ENCODE measurements at places on chromosomes 5 and 9.

GRCh38 chr9:107875571-107875980, 386.0 kb upstream of the KLF4 start:
- no peak for DNase-seq

DNA sequence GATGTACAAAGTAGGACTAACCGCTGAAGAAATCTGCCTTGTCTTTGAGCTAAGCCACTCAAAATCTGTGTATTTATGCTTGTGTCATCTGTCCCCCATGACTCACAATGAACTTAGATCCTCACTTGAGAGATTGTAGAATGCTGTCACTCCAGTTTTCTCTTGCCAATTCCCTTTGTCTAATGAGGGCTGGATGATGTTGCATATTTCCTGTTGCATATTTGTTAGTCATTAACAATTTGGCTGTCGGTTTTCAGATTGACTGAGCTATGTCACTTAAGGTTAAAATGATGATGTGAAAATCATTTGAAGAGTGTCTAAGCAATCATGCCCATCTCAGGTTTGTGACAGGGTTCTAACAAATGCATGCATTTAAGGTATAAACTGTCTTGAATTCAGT, 481.7 kb downstream of the CDH10 start:
- no peak for DNase-seq

- DNase-seq, result no peak
Observed at GRCh38 chr9:112629671-112630485, 88.0 kb downstream of the INIP start.

GRCh38 chr5:36045895-36046294, 20.8 kb downstream of the UGT3A2 start:
- no peak for DNase-seq

DNA sequence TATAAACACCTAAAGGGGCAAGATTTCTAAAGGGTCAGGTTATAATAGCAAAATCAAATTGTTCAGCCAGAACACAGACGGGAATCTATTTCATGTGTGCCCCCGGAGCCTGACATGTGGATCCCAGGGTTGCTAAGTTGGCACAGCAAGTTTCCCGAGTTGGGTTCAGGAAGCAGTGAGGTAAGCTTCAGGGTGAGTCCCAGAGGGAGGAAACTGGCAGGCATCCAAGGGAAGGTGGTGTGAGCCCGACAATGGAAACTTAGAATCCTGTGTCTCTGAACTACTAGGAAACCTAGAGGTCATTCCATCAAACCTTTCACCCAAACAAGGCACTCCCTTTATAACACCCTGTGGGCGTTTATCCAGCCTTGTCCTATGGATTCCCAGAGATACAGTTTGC, 98.4 kb downstream of the ADRB2 start:
- no peak for DNase-seq

DNA sequence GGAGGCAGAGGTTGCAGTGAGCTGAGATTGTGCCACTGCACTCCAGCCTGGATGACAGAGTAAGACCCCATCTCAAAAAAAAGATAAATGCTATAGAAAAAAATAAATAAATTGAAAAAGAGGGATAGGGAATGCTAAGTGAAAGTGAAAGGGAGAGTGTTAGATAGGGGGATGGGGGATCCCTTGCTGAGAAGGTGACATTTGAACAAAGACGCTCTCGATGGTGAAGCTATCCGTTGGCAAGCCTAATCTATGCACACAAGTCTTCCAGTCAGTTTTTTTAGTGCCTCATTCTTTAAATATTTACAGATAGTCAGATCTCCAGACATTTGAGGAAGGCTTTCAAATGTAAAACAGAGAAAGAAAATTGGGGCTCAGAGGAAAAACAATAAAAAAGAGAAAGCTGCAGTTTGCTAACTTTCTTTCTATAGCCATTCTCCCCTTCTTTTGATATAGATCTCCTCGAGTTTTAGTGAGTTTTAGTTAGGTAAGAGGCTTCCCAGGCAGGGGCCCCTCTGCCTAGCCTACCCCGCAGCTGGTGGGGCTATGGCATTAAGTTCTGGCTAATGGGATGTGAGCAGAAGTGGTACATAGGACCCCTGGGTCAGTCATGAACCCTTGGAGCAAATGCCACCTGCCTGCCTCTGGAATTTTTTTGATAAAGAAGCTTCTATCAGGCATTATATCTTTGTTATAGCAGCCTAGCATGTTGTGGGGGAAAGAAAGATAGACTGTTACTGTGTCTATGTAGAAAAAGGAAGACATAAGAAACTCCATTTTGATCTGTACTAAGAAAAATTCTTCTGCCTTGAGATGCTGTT, 12.0 kb downstream of the GLRX start:
- no peak for DNase-seq

- no peak for DNase-seq
Observed at GRCh38 chr9:111966861-111967291, 70.3 kb downstream of the UGCG start.

- peak; percentile 62 for DNase-seq
Observed at GRCh38 chr9:19934301-19934871, 145.5 kb upstream of the SLC24A2 start.

GRCh38 chr5:38497946-38498345, 58.5 kb downstream of the LIFR start:
- DNase-seq, result no peak

GRCh38 chr9:136952876-136953770, 1.1 kb downstream of the LCN12 start:
- no peak for DNase-seq

- no peak for DNase-seq
Observed at GRCh38 chr5:18764161-18764560, 1129.9 kb downstream of the TAF11L14 start.

GRCh38 chr9:93473411-93473810, 20.0 kb upstream of the FAM120AOS start:
- DNase-seq, result no peak

GRCh38 chr5:15142458-15142857, 270.9 kb upstream of the ANKH start:
- DNase-seq, result no peak

GRCh38 chr5:142248853-142249462, 75.9 kb downstream of the SPRY4 start:
- DNase-seq, result peak; percentile 23

- DNase-seq, result no peak
Observed at GRCh38 chr9:115462623-115463022, 344.7 kb upstream of the TNC start.

DNA sequence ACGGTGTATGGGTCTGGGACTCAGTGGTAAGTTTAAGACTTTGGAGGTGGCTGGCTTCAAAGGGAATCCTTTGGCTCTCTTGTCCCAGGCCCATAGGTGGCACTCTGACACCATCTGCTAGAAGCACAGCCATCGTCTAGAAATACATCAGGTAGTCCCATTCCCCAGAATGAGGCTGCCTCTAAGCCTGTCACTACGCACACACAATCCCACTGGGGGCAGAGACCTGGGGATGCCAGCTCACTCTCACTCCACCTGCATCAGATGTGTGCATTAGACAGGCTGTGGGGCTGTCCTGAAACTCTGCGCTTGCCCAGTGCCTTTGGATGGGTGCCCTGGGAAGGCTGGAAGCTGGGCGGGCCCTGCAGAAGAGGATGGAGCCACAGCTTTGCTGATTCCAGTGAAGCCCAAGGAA, 127.5 kb upstream of the PANK3 start:
- DNase-seq, result peak; percentile 63

GRCh38 chr9:27835746-27836145, 262.5 kb upstream of the C9orf72 start:
- no peak for DNase-seq

GRCh38 chr9:97487107-97487506, 14.4 kb upstream of the TMOD1 start:
- DNase-seq, result no peak

GRCh38 chr5:42564689-42565356, 141.6 kb downstream of the GHR start:
- no peak for DNase-seq

DNA sequence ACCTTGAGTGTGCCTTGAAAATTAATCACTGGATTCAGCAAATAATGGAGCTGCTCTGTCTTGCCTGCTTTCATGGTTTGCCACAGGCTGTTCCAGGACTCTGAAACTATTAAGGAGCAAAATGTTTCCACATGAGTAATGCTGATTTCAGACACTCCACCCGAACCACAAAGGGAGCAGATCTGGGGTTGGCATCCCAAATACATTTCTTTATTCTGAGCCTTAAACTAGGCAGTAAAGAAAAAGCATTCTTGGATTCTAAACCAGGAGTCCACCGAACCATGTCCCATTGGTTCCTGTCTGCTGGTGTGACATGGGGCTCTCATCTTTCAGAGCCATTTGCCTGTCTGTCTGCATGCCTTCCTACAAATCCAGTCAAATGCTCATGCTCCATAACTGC, 10.1 kb upstream of the C1QTNF3 start:
- no peak for DNase-seq

DNA sequence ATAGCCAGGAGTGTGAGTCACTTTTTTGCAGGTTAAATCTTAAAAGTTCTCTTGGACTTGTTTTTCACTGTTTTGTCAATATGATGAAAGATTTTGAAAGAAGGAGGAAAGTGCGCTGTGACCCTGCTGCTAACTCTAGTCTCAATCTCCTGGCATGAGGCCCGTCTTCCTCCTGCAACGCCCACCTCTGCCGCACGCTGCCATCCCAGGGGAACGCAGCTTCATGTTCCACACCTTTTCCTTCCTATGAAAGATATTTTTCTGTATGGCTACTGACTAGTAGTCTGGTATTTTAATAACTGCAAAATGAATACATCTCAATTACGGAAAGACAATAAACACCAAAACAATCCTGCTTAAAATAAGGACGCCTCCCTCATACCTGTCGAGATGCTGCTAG, 8.3 kb downstream of the PPIC start:
- DNase-seq, result no peak

- DNase-seq, result no peak
Observed at GRCh38 chr5:82459626-82460025, 181.5 kb upstream of the RPS23 start.

DNA sequence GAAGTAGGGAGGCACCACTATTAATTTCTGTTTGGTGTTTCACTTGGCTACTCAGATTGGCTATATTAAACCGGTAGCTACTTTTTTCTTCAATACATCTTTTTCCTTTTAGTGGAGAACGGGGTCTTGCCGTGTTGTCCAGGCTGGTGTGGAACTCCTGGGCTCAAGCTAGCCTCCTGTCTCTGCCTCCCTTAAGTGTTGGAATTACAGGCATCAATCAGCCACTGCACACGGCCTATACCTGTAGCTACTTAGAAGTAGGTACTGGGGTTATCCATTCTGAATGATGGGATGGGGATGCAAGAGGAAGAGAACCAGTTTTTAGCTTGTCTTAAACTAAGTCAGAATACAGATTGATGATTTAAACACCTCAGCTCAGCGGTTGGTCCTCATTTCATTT, 1.7 kb downstream of the UBE2D2 start:
- DNase-seq, result no peak

DNA sequence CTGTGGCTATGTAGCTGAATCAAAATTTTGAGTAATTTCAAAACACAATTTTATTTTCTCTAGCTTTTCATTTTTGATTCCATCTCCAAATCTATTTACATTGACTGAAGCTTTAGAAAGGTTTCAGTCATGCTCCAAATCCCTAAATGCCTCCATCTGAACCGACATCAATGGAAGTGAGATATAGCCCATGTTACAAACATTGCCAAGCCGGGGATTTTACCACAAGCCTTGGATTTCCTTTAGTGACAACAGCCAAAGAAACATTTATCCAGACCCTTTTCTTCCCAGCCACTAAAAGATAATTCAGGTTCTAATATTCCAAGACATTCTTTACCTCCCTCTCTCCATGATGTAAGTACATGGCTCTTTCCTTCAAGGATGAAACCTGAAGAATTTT, 1087.7 kb upstream of the SEMA6A start:
- DNase-seq, result no peak

DNA sequence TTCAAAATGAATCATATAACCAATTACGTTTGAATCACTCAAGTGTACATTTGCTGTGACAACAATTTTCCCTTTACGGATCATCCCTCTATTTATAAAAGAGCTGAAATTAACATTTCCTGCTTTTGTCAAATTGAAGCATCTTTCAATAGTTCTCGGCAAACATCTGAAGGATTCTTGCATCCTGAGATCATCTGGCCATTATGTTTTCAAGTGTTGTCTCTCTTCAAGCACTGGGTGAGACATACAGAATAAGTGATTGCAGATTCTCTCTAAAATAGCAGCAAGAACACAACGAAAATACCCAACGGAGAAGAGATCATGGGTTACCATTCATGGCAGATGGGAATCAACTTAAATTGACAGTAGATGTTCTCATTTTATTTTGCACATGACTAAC, 283.4 kb upstream of the GRAMD2B start:
- DNase-seq, result no peak

GRCh38 chr5:77356740-77357139, 135.4 kb downstream of the WDR41 start:
- DNase-seq, result no peak

DNA sequence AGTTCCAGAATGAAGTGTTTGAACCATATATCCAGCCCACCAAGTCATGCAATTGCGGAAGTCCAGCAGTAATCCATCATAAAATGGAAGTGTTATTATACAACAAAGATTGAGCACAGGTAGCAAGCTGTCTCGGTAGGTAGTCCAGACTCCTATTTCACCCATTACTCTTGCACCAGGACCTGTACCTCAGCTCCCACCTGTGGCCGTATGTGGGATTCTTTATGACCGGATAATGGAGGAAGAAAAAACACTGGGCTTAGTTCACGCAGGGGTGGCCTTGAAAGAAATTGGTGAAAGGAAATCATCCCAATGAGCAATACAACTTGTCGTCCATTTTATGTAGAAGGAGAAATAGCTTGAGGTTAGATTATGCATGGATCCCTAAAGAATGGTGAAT, 216.3 kb downstream of the ESM1 start:
- no peak for DNase-seq

GRCh38 chr5:11733840-11734192, 170.4 kb downstream of the CTNND2 start:
- DNase-seq, result no peak

DNA sequence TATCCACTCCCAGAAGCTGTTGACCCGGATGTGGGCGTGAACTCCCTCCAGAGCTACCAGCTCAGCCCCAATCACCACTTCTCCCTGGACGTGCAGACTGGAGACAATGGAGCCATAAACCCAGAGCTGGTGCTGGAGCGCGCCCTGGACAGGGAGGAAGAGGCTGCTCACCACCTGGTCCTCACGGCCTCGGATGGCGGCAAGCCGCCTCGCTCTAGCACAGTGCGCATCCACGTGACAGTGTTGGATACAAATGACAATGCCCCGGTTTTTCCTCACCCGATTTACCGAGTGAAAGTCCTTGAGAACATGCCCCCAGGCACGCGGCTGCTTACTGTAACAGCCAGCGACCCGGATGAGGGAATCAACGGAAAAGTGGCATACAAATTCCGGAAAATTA, 834 bp downstream of the PCDHGA8 start:
- DNase-seq, result no peak
